Type B pancreatic cell (in vitro differentiated cells): ENCODE measurements at places on chromosomes 4 and X. TPM values are rescaled to one million over a fixed set of nuclear protein-coding genes. Genes with fewer than 3 reads are reported as not detected.

Gene IBSP
- not detected in 2 replicates for total RNA-seq

Gene ZIC3
- total RNA-seq: 28.4 TPM in 1 of 2 replicates, not detected in the other

Gene CNKSR2
- 7.2 and 13.5 TPM in 2 replicates for total RNA-seq

Gene ERCC6L
- total RNA-seq: 2.4 and 7.8 TPM in 2 replicates

DNA sequence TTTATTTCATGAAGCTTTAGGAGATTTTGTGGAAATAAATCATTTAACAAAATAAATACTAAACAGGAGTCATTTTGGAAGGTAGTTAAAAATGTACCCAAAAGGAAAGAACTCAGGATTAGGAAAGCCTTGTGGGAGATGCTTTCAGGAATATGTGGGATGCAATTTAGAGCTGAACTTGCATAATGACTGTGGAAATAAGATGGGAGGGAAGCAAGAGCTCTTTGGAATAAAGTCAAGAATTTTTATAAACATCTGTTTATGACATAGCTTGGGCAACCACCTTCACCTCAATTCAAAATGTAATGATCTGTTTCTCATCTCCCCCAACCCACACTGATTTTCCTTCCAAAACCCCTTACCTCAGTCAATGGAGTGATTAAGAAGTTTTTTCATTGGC lies 623.8 kb downstream of the FAT4 start:
- DNase-seq: no peak
- no peaks in the 10 kb centered on the region for H3K27me3 ChIP-seq
- no peaks in the 10 kb centered on the region for H3K36me3 ChIP-seq
- H3K4me1 ChIP-seq: no peaks in the 10 kb centered on the region
- no peak overlapping the region for H3K4me3 ChIP-seq

GRCh38 chr4:56681158-56681852 lies at the start of gene HOPX:
TSS of gene HOPX (minus strand) at chr4:56681296. CDS start at chr4:56657816, 23,480 bp downstream.
- DNase-seq: no peak
- peaks cover 3% of the 10 kb centered on the region for H3K36me3 ChIP-seq
- peak within 1 kb of the TSS; percentile 78 for H3K4me3 ChIP-seq
- peaks cover 14% of the 10 kb centered on the region for H3K4me1 ChIP-seq
- H3K27ac ChIP-seq: peak within 1 kb of the TSS; percentile 89

- no peaks in the 10 kb centered on the region for H3K36me3 ChIP-seq
- no peak overlapping the region for H3K27ac ChIP-seq
- no peaks in the 10 kb centered on the region for H3K4me1 ChIP-seq
- no peak for DNase-seq
- H3K27me3 ChIP-seq: peaks cover 3% of the 10 kb centered on the region
- H3K4me3 ChIP-seq: no peak overlapping the region
These were observed 390.0 kb upstream of the NWD2 start for GRCh38 chr4:36854554-36854953.

GRCh38 chr4:182022909-182023308 lies 220.3 kb upstream of the TENM3 start:
- peaks cover 4% of the 10 kb centered on the region for H3K36me3 ChIP-seq
- no peak overlapping the region for H3K4me3 ChIP-seq
- no peaks in the 10 kb centered on the region for H3K27me3 ChIP-seq
- no peak overlapping the region for H3K27ac ChIP-seq
- H3K4me1 ChIP-seq: no peaks in the 10 kb centered on the region

GRCh38 chr4:1410491-1411325 lies 4.5 kb upstream of the NKX1-1 start:
- H3K27me3 ChIP-seq: peaks cover 68% of the 10 kb centered on the region
- no peaks in the 10 kb centered on the region for H3K4me1 ChIP-seq
- no peaks in the 10 kb centered on the region for H3K36me3 ChIP-seq

- no peak overlapping the region for H3K4me3 ChIP-seq
- H3K4me1 ChIP-seq: no peaks in the 10 kb centered on the region
- H3K27me3 ChIP-seq: no peaks in the 10 kb centered on the region
- no peaks in the 10 kb centered on the region for H3K36me3 ChIP-seq
These were observed 72.0 kb upstream of the MED14 start for GRCh38 chrX:40807384-40807783.

DNA sequence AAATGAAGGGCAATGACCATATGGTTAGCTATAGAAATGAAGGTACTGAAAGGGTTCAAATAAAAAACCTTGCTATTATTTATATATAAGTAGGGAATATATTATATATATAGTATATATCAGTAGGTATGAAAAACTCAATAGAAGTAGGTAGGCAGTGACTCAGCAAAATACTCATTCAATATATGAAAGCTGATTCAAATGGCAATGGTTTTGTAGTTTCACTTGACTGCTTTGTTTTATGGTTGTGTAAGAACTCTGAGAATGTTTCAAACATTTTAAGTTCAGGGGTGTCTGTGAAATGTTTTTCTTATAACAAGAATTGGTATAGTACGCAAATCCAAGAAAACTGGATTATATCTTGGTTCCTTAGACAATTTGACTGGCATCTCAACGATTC lies 4.1 kb downstream of the ZNF280C start:
- no peaks in the 10 kb centered on the region for H3K4me1 ChIP-seq
- no peaks in the 10 kb centered on the region for H3K27me3 ChIP-seq
- H3K27ac ChIP-seq: no peak overlapping the region
- DNase-seq: no peak
- no peak overlapping the region for H3K4me3 ChIP-seq
- peaks cover 8% of the 10 kb centered on the region for H3K36me3 ChIP-seq

DNA sequence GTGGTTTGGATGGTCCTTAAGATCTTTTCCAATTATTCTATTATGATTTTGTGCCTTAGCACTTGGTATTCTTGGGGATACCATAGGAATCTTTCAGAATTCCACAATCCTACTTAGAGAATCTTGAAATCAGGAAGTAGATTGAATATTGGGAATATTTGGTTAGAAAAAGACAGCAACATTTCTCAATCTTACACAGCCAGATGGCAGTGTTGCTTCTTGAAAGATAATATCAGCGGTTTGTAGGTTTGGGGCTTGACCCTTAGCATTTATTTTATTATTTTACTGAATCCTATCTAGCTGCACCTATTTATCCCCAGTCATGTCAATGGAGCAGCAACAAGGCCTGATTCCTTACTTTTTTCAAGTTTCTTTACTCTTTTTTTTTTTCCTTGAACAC lies 28.6 kb downstream of the MAGEB1 start:
- no peaks in the 10 kb centered on the region for H3K36me3 ChIP-seq
- DNase-seq: no peak
- no peak overlapping the region for H3K27ac ChIP-seq
- H3K4me1 ChIP-seq: no peaks in the 10 kb centered on the region
- no peak overlapping the region for H3K4me3 ChIP-seq
- no peaks in the 10 kb centered on the region for H3K27me3 ChIP-seq

DNA sequence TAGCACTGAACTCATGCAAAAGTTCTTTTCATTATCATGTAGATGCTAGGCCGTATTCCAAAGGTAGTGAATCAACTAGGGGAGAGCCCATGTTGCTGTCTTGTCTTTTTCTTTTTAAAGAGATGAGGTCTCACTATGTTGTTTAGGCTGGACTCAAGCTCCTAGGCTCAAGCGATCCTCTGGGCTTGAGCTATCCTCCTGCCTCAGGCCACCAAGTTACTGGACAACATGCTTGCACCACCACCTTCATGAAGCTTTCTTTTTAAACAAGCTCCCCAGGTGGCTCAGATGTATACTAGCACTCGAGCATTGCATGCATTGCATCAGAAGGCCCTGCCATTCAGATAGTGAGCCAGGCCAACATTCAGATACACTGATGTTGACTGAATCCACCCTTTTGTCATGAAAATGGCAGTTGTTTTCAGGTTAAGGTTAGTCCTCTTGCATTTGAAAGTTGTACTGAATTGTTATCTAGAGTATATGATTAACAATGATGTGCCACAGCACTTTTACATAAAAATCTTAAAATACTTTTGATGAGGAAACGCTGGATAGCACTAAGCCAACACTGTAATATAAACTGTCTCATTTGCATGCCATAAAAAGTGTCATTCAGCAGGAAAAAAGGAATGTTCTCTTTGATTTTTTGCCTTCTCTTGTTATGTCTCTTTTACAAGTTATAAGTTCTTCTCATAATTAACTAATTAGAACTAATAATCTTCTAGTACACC lies 76.7 kb downstream of the FNIP2 start:
- no peaks in the 10 kb centered on the region for H3K27me3 ChIP-seq
- no peak overlapping the region for H3K4me3 ChIP-seq
- DNase-seq: no peak
- peaks cover 3% of the 10 kb centered on the region for H3K4me1 ChIP-seq

DNA sequence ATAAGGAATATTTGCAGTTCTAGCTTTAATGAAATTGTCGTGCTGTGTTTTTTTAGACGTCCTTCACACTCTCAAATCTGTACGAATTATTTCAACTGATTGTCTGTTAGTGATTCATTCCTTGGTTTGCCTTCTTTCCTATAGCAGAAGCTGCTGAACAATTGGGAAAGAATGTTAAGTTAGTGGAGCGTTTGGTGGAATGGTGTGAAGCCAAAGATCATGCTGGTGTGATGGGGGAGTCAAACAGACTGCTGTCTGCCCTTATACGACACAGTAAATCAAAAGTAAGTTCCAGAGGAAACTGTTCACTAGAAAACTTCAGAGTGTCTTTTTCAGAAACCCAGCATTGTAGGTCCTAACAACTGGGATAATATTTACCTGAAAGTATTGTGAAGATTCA lies 159.9 kb downstream of the RAP1GDS1 start:
- H3K27ac ChIP-seq: no peak overlapping the region
- no peak overlapping the region for H3K4me3 ChIP-seq
- no peaks in the 10 kb centered on the region for H3K4me1 ChIP-seq
- H3K27me3 ChIP-seq: no peaks in the 10 kb centered on the region
- H3K36me3 ChIP-seq: peaks cover 40% of the 10 kb centered on the region
- DNase-seq: no peak

DNA sequence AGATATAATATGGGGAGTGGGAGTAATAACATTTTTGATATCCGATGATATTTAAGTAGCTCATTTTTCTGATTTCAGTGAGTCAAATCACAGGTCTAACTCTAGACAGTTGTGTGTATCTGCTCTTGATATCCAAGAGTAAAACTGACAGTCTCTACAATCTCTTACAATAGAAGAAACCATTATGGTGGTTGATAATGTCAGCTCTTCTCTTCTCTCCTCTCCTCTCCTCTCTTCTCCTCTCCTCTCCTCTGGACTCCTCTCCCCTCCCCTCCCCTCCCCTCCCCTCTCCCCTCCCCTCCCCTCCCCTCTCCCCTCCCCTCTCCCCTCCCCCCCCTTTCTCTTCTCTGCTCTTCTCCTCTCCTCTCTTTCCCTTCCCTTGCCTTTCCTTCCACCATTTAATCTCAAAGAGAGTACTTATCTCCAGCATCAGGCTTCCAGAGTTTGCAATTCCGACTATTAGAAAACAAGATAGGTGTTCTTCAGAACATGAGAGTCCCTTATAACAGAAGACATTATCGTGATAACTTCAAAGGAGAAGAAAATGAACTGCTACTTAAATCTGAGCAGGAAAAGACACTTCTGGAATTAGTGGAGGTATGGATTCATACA lies 6.2 kb downstream of the TDO2 start:
- DNase-seq: no peak
- H3K27me3 ChIP-seq: no peaks in the 10 kb centered on the region
- H3K4me3 ChIP-seq: no peak overlapping the region
- no peaks in the 10 kb centered on the region for H3K36me3 ChIP-seq

- H3K27ac ChIP-seq: no peak overlapping the region
- H3K36me3 ChIP-seq: no peaks in the 10 kb centered on the region
- peaks cover 6% of the 10 kb centered on the region for H3K4me1 ChIP-seq
- H3K27me3 ChIP-seq: peaks cover 88% of the 10 kb centered on the region
- H3K4me3 ChIP-seq: no peak overlapping the region
- DNase-seq: no peak
These were observed 8.7 kb upstream of the SHOX start for GRCh38 chrX:621705-622503.

DNA sequence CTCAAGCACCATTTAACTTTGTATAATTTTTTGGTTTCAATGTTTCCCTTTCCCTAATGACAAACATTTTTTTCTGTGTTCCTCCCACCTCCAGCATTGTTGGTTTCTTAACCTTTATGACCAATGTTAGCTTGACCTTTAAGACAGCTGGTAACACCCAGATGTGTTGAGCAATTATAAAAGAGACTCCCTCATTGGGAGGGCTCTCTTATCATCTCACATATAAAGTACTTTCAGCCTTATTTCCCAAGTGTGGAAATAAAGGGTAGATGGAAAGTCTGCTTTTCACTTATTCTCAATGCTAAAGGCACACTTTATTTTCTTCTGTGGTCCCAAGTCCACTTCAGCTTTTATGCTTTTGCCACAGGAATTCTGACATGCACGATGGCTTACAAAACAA lies 1420.4 kb downstream of the RAPGEF2 start:
- no peaks in the 10 kb centered on the region for H3K36me3 ChIP-seq
- no peaks in the 10 kb centered on the region for H3K27me3 ChIP-seq
- no peak overlapping the region for H3K4me3 ChIP-seq
- no peak for DNase-seq
- H3K27ac ChIP-seq: no peak overlapping the region

DNA sequence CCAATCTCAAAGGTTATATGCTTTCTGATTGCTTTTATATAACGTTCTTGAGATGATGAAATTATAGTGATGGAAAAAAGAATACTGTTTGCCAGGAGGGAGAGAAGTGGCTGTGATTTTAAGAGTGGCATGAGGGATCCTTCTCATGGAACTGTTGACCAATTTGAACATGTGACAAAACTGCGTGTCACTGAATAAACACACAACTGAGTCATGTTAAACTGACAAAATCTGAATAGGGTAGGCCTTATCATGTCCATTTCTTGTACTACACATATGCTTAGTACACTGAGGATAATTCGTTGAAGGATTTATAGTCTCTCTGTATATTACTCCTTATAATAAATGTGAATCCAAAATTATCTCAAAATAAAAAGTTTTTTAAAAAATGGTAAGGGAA lies 22.2 kb upstream of the HSPA4L start:
- no peaks in the 10 kb centered on the region for H3K27me3 ChIP-seq
- no peak for DNase-seq

DNA sequence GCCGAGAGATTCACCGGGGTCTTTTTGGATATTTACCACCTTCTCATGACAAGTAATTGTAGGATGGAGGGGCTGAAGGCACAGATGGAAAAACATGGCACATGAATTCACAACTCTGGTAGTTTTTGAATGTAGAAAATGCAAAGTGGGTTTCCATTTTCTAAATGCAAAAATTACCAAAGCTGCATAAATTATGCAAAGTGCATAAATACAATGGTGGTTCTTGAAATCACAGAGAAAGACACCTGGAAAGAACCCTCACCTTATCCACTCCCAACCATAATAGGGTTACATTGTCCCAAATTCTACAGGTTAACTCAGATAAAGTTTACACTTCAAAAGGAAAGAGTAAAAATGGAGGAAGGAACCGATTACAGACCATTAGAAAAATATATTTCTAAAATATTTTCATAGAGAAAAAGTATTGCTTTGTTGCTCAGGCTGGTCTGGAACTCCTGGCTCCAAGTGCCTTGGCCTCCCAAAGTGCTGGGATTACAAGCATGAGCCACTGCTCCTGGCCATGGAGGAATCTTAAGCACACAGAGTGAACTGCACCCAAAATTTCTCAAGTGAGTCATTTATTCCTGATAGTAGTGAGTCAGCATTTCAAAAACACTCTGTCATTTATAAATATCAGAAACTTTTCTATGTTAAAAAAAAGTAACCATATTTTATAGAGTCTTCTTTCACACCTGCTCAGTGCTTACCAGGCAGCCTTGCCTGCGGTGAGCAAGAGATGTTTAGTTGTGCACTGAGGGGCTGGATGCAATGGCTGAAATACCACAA lies 101.4 kb downstream of the FIP1L1 start:
- peaks cover 5% of the 10 kb centered on the region for H3K36me3 ChIP-seq
- H3K27ac ChIP-seq: no peak overlapping the region
- no peak for DNase-seq

GRCh38 chrX:78104447-78105176 lies 564 bp downstream of the PGK1 start:
- H3K36me3 ChIP-seq: peaks cover 4% of the 10 kb centered on the region
- H3K4me1 ChIP-seq: peaks cover 26% of the 10 kb centered on the region
- no peaks in the 10 kb centered on the region for H3K27me3 ChIP-seq
- DNase-seq: no peak

- no peaks in the 10 kb centered on the region for H3K27me3 ChIP-seq
- H3K4me3 ChIP-seq: no peak overlapping the region
- peaks cover 28% of the 10 kb centered on the region for H3K36me3 ChIP-seq
- H3K4me1 ChIP-seq: peaks cover 39% of the 10 kb centered on the region
These were observed 63.0 kb downstream of the GPC3 start for GRCh38 chrX:133922390-133922771.
